ENCODE measurements at places on chromosomes 16 and 17.

- no peak for DNase-seq
Observed at GRCh38 chr17:51461578-51462004, 201.2 kb downstream of the UTP18 start.

- DNase-seq = no peak
Observed at GRCh38 chr16:23280483-23280967, 21.6 kb upstream of the SCNN1B start.

- peak; percentile 78 for DNase-seq
Observed at GRCh38 chr17:75271233-75271954, 363 bp upstream of the MIF4GD start.

- DNase-seq = no peak
Observed at GRCh38 chr17:45302649-45303173, 14.1 kb downstream of the MAP3K14 start.

DNA sequence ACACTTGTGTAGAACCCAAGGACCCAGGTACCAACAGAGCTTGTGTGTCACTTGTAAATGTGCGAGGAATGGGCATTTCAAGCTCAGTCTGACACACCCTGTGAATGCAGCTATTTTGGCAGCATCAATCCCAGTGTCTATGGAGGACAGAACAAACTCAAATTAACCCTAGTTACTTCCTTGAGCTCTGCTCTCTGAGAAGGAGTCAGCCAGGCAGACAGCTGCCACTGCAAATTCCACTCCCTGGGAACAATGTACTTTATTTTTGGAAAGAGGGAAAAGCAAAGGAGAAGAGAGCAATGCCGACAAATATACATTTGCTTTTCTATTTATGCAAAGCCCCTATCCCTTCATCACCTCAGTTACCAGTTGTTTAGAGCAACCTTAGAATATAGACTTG, 48.4 kb upstream of the NOG start:
- no peak for DNase-seq

DNA sequence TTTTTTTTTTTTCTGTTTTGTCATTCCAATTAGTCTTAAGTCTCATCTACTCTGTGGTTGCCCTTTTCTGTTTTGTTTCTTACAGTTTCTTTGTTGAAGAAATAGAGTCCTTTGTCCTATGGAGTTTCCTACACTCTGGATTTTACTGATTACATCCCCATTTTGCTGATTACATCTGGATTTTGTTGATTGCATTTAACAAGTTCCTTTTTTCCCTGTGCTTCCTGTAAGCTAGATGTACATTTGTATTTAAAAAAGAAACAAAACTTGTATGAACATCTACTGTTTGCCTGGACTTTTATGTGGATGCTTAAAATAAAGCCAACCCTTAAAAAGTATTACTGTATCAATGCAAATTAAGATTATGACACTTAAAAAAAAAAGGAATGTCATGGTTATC, 147.6 kb downstream of the CHD9 start:
- no peak for DNase-seq

- no peak for DNase-seq
Observed at GRCh38 chr17:47220531-47220999, 11.4 kb downstream of the MYL4 start.

- DNase-seq = no peak
Observed at GRCh38 chr16:79008869-79009179, 591.7 kb downstream of the MAF start.

DNA sequence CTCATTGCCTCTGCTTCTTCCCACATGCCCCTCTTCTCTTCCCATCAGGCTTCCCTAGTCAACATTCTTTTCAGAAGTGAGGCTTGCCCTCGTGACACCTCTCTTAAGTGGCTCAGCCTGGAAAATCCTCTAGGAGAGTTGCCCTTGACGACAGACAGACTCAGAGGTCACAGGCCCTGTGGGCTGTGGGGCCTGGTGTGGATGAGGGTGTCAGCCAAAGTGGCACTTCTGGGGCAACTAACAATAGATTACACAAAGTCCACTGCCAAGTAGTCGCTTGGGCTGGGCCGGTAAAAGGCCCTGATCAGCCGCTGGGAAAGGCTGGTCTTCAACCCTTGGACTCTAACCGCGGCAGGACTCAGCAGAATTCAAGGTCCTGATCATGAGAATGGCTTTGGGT, 33.7 kb upstream of the METTL16 start:
- no peak for DNase-seq

- peak; percentile 87 for DNase-seq
Observed at GRCh38 chr17:35448214-35448898, at the start of gene SLFN13. Gene SLFN13 (minus strand): TSS chr17:35448766. CDS start chr17:35445680, 3,086 bp downstream.

DNA sequence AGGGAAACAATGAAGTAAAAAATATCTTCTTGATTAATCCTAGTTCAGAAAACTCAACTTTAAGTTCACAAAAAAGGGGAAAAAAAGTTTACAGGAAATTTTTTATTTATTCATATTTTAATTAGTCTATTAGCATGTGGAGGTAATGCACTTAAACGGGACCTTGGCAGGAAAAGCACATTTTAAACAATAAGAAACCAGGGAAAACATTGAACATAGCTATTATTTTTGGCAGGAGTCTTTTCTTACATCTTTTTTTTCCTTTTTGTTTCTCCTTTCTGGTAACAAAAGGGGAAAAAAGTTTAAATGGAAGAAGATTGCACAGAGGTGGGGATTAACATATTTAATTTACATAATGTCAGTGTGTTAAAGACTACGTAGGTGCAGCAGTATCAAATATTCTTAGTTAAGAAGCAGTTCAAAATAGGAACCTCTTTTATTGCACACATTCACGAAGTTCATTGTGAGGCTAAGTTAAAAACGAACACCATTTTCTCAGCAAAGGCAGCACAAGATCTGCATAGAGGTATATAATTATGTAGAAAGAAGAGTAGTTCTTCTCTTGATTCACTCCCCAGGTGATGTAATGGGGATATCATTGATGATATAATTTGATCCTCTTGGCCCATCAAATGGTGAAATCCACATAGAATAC, 940.5 kb downstream of the CDH11 start:
- no peak for DNase-seq

GRCh38 chr16:50165473-50165872, 12.4 kb downstream of the TENT4B start:
- no peak for DNase-seq

GRCh38 chr16:85778873-85779272, 20.5 kb downstream of the EMC8 start:
- DNase-seq = peak; percentile 8

GRCh38 chr16:882256-882655, 81.7 kb upstream of the GNG13 start:
- DNase-seq = no peak

DNA sequence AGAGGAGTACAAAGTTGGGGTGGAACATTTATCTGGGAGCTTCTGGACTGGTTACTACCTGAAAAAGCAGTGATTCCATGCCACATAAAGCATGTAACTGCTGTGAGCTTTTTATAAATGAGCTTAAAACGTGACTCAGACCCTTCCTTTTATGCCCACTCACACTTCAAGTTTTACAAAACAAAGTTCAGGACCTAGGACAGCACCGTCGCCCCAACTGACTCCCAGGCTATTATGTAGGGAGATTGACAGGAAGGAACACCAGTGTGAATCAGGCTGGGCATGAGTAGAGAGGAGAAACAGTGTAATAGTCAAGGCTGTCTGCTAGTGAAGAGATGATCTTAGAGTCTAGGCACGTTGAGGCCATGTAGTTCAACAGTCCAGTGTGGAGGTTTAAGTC, 91.6 kb upstream of the DNAH9 start:
- DNase-seq = no peak

GRCh38 chr16:47477679-47478078, 16.5 kb downstream of the PHKB start:
- no peak for DNase-seq

- DNase-seq = no peak
Observed at GRCh38 chr16:24935336-24935735, 79.8 kb downstream of the ARHGAP17 start.

DNA sequence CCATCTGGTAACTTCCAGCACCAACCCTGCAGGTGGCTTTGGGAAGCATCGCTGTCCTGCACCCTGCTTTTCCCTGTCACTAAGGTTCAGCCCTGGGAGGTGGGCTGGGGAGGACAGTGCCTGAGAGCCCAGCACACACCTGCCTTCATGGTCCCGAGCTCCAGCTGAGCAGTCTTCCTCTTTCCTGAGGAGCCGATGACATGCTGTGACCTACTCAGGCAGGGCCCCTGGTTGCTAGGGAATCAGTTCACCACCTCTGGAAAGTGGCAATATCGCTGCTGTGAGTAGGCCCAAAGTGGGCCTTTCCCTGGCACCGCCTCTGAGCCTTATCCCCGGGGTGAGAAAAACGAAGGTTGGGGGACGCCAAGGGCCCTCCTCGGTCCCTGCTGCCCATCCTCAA, 17.9 kb downstream of the ST3GAL2 start:
- no peak for DNase-seq

GRCh38 chr16:66296591-66296990, 69.9 kb upstream of the CDH5 start:
- no peak for DNase-seq
